Renal pelvis (tissue), 12 donors: ENCODE measurements at places on chromosomes 4 and X. TPM values are rescaled to one million over a fixed set of nuclear protein-coding genes. Genes with fewer than 3 reads are reported as not detected.

GRCh38 chr4:24979554-24979953 lies 51.2 kb downstream of the LGI2 start:
- DNase-seq = no peak

SLC49A3 gene
- 7.8 TPM for polyA plus RNA-seq

DNA sequence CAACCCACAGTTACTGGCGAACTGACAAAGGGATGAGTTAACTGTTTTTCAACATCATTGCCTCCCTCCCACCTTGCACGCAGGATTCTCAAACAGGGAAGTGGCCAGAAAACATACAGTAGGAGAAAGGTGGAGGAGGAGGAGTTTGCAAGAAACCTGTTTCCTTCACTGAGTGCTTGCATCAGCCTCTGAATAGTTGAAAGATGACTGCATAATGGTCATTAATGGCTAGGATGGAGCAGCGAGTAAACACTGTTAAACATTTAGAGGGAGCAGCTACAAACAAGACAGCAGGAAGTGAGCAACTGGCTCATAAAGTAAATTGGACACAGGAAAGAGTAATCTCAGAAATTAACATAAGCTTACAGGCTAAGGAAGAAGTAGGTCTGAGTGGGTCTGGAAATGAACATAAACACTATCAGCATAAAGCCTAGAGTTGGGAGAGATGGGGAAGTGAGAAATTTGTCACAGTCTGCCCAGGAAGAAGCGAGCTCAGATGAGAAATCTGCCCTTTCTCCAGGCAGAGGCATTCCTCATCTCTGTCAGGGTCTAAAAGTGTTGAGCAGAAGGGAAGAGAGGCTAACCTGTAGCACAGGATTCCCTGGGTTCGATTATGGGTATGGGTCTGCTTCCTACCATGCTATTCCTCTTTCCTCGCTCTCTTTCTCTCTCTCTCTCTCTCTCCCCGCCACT lies 38.6 kb downstream of the TRPC5OS start:
- DNase-seq = no peak

TMEM154 gene
- polyA plus RNA-seq = 1.1 TPM

RBM47 gene
- 93.9 TPM for polyA plus RNA-seq

HSPA4L gene
- polyA plus RNA-seq = 9.0 TPM

GRCh38 chrX:148134578-148134977 lies 153.4 kb downstream of the FMR1NB start:
- DNase-seq = no peak

- DNase-seq = peak; percentile 75
These were observed 41.1 kb downstream of the LUZP4 start for GRCh38 chrX:115330498-115331168.

- DNase-seq = no peak
These were observed 150.6 kb downstream of the POU3F4 start for GRCh38 chrX:83658731-83659130.

GRCh38 chr4:2691952-2692435 lies 64.1 kb downstream of the TNIP2 start:
- no peak for DNase-seq

GRCh38 chr4:64796581-64796980 lies 387.3 kb upstream of the TECRL start:
- DNase-seq = no peak
